ENCODE measurements at places on chromosomes 4 and X. TPM values are rescaled to one million over a fixed set of nuclear protein-coding genes. Genes with fewer than 3 reads are reported as not detected.
A peak's percentile ranks its signal among the peaks of the same experiment; 100 is the strongest.

GRCh38 chr4:7032596-7032995 lies 10.6 kb upstream of the TADA2B start:
- H3K27me3 ChIP-seq: no peaks in the 10 kb centered on the region
- no peak overlapping the region for H3K4me3 ChIP-seq
- H3K4me1 ChIP-seq: no peaks in the 10 kb centered on the region
- peaks cover 53% of the 10 kb centered on the region for H3K36me3 ChIP-seq
- H3K27ac ChIP-seq: no peak overlapping the region

- no peaks in the 10 kb centered on the region for H3K27me3 ChIP-seq
- H3K36me3 ChIP-seq: peaks cover 4% of the 10 kb centered on the region
- H3K4me1 ChIP-seq: no peaks in the 10 kb centered on the region
- DNase-seq: no peak
These were observed 63.2 kb downstream of the MGST2 start for GRCh38 chr4:139728840-139729239.

GRCh38 chr4:68445111-68445510 lies 2.2 kb upstream of the TMPRSS11E start:
- H3K27me3 ChIP-seq: no peaks in the 10 kb centered on the region
- no peaks in the 10 kb centered on the region for H3K36me3 ChIP-seq
- no peak overlapping the region for H3K4me3 ChIP-seq
- H3K4me1 ChIP-seq: peaks cover 4% of the 10 kb centered on the region

DNA sequence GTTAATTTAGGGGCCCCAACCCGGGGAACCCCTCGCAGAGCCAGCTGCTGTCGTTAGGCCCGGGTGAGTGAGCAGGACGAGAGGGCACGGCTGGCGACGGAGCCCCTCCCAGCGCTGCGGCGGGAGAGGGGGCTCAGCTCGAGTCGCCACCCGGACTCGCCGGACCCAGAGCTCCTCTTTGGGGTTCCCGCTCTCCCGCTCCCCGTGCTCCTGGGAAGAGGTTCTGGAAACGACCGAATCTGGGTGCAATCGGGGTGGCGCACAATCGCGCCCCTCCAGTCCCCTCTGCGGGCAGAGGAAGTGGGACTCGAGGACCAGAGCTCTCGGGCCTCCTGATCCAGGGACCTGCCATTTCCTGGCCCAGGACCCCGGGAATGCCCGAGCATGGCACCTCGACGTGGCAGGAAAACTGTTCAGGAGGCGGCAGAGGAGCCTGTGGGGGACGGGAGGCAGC lies 37.3 kb upstream of the ARAF start:
- no peak overlapping the region for H3K27ac ChIP-seq
- DNase-seq: no peak
- no peaks in the 10 kb centered on the region for H3K36me3 ChIP-seq
- no peaks in the 10 kb centered on the region for H3K27me3 ChIP-seq
- peak overlapping the region; percentile 57 for H3K4me3 ChIP-seq
- H3K4me1 ChIP-seq: no peaks in the 10 kb centered on the region

DNA sequence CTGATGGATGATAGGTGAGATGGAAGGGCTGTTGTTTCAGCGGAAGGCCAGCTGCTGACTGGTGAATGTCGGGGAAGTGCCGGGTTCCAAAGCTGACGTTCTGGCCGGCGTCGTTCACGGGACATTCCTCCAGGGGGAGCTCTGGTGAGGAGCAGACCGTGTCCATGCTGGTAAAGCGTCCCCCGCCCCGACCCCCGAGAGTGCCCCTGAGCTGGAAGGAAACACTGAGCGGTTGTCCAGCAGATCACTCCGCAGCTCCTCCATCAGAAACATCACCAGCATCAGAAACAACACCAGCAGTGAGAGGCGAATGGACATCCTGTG lies 18.6 kb upstream of the ADRA2C start:
- no peak overlapping the region for H3K4me3 ChIP-seq
- H3K27me3 ChIP-seq: peaks cover 34% of the 10 kb centered on the region
- no peaks in the 10 kb centered on the region for H3K36me3 ChIP-seq
- no peaks in the 10 kb centered on the region for H3K4me1 ChIP-seq
- H3K27ac ChIP-seq: no peak overlapping the region
- no peak for DNase-seq

GRCh38 chr4:188329521-188329920 lies 190.3 kb downstream of the TRIML1 start:
- no peaks in the 10 kb centered on the region for H3K27me3 ChIP-seq
- H3K27ac ChIP-seq: no peak overlapping the region
- H3K4me1 ChIP-seq: peaks cover 5% of the 10 kb centered on the region
- DNase-seq: no peak

DNA sequence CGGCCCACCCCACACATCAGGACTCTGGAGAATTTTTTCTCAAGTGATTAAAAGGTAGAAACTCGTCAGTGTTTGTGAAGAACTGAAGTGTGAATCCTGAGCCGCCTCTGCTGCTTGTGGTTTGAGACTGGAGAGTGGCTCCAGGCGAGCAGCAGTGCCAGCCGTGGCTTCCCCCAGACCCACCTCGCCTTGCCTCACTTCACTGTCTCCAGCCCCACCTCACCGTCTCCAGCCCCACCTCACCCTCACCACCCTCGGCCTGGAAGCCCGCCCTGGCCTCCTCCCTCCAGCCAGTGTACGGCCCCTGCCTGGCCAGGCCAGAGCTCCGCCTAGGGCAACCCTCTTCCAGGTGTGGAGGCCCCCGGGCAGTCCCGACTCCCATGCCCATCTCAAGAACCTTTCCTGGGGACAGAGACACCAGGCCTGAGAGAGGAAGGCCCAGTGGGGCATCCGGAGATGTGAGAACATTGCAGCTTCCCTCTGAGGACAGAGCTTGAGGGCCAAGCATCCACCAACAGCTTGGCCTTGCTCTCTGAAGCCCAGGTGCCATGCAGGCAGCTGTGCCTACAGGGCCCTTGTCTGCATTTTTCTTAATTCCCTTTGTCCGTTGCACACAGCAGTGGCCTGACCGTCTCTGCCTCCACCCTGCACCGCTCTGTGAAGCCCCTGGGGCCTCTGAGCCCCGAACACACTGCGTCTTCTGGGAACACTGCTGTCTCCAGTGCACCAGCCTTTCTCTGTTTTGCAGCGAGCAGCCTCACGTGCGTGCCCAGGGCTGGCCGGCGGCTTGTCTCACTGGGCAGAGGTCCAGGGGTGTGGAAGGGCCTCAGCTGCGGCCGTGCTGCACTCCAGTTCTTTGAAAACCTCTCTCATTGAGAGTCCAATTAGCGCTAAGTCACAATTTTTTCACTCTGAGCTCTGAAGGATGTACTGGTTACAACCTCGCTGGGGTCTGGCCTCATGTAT lies 13.8 kb downstream of the SH3BP2 start:
- H3K27ac ChIP-seq: peak overlapping the region; percentile 35
- H3K4me3 ChIP-seq: peak overlapping the region; percentile 31
- no peaks in the 10 kb centered on the region for H3K36me3 ChIP-seq
- H3K4me1 ChIP-seq: peaks cover 33% of the 10 kb centered on the region
- no peak for DNase-seq

The SHROOM3 gene
- 15.7 TPM for total RNA-seq

The PARM1 gene
- 1.4 TPM for total RNA-seq

The BTC gene
- 4.0 TPM for total RNA-seq

Measured in MCF 10A (cell line).